Activated naive CD4-positive, alpha-beta T cell treated with anti-CD3 and anti-CD28 coated beads, Interleukin-2, amount 10 ng/mL, durations not matched to agents 7 days and 5 days (primary cell): ENCODE measurements at places on chromosomes 13 and 19.

DNA sequence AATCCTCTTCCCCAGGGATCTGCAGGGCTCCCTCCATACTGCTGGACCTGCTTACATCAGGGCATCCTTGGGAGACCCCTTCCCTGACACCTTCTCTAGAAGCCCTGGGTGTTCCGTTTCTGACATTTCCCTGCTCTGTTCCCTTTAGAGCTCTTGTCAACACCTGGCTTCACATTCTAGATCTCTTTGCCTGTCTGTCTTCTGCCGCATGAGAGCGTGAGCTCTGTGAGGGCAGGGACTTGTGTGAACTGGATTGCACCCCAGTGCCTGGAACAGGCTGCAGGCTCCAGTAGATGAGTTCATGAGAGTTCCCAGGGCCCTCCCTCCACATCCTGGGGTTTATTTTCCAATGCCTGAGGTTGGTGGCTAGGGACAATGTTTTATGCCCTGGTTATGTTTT, 651 bp downstream of the CEACAM7 start:
- DNase-seq: no peak

DNA sequence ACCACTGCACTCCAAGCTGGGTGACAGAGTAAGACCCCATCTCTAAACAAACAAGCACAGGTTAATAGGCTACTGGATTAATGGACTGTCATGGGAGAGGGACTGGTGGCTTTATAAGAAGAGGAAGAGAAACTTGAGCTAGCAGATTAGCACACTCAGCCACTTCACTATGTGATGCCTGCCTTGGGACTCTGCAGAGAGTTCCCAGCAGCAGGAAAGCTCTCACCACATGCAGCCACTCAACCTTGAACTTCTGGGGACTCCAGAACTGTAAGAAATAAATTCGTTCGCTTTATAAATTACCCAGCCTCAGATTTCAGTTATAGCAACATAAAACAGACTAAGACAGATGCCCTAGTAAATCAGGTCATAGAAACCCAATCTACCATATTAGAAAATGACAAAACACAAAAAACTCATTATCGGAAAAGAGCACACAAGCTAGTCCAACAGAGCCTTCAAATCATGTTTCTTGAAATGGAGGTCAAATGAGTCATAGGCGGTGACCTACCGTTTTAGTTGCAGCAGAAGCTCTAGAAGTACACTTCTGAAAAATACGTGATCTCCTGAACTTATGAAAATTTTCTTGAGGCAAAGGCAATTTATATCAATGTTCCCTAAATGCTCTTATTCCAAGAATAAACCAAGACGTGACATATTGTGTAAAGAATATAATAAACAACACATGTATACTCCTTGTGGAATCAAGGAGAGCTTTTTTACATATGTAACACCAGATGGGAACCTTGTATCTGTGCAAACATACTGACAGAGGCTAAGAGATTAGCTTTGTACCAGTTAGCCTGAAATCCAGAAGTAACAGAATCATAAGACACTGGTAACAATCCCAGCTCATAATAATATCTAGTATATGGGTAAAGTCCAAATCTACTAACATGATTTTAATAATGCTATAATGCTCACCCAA, 340.9 kb upstream of the SGCG start:
- DNase-seq: no peak

DNA sequence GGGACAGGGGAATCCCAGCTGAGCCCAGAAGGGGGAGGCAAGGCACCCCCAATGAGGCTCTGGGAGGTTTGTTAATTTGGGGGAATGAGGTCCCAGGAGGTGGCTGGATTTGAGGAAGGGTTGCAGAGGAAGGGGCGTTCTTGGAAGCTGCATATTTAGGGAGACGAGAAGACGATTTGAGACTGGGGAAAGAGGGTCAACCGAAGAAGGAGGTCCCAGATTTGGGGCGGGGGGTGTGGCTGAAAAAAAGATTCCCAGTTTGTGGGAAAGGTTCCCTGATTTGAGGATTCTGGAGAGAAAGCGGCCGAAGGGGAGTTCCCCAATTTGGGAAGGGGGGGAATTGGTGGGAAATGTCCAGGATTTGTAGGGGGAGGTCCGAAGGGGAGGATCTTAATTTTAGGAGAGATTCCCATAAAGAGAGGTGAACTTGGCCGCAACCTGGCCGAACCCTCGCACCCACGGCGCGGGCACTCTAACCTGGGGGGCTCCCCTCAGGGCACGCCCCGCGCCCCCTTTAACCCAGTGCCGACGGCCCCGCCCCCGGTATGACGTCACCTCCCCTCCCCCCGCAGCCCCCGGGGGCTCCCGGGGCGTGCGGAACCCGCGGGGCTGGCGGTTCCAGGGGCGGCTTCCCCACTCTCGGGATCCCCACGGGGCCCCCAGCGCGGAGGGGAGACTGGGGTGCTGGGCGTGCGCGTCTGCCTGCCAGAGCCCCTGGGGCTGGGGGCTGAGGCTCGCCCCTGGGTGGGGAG, 1.2 kb downstream of the PTPRS start:
- DNase-seq: no peak

GRCh38 chr13:55437162-55437561, 1703.6 kb upstream of the PRR20A start:
- DNase-seq: no peak

- DNase-seq: peak; percentile 40
These were observed 8.3 kb downstream of the PRAM1 start for GRCh38 chr19:8494158-8494557.

DNA sequence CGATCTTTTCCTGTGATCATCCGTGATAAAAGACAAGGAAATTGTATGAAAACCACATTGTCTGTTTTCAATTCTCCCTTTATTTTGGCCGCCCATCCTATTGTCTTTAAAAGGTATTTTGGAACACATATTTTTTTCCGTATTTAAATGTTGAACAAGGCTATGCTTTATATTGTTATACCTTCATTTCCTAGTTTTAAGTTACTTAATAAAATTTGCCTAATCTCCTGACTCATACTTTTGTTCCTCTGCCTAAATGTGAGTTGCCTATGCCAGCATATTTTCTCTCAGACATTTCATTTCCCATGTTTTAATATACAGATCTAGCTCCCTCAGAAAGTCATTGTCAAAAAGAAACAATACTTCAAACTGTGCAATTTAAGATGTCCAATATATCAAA, 104.2 kb downstream of the SLITRK6 start:
- no peak for DNase-seq

DNA sequence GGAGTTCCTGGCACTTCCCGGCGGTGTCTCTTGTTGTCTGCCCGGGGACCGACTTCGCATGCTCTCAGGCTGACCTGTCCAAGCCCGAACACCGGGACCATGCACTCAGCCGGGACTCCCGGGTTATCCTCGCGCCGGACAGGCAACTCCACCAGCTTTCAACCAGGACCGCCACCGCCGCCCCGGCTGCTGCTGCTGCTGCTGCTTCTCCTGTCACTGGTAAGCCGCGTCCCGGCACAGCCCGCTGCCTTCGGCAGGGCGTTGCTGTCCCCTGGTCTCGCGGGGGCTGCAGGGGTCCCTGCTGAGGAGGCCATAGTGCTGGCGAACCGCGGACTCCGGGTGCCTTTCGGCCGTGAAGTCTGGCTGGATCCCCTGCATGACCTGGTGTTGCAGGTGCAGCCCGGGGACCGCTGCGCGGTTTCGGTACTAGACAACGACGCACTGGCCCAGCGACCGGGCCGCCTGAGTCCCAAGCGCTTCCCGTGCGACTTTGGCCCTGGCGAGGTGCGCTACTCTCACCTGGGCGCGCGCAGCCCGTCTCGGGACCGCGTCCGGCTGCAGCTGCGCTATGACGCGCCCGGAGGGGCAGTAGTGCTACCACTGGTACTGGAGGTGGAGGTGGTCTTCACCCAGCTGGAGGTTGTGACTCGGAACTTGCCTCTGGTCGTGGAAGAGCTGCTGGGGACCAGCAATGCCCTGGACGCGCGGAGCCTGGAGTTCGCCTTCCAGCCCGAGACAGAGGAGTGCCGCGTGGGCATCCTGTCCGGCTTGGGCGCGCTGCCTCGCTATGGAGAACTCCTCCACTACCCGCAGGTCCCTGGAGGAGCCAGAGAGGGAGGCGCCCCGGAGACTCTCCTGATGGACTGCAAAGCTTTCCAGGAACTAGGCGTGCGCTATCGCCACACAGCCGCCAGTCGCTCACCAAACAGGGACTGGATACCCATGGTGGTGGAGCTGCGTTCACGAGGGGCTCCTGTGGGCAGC, 661 bp downstream of the FREM2 start:
- DNase-seq: no peak

DNA sequence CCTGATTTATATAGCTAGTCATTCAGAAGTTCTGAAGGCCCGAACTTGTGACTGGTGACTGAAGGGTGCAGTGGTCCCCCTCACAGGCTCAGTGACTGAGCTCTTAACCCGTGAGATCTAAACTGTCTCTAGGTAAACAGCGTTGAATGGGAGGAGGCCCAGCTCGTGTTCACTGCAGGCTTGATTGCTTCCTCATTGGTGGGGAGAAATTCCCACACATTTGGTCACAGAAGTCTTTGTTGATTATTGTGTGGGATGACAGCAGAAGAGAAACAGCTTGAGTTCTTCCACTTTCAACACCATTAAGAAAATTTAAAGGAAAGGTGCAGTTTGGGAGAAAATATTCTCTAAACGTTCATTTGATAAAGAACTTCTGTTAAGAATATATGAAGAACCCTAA, 1178.0 kb downstream of the UQCRFS1 start:
- no peak for DNase-seq

GRCh38 chr13:99693852-99694611, 192.8 kb downstream of the TM9SF2 start:
- DNase-seq: no peak

- DNase-seq: no peak
These were observed 6.7 kb downstream of the KCNJ14 start for GRCh38 chr19:48461982-48462655.

DNA sequence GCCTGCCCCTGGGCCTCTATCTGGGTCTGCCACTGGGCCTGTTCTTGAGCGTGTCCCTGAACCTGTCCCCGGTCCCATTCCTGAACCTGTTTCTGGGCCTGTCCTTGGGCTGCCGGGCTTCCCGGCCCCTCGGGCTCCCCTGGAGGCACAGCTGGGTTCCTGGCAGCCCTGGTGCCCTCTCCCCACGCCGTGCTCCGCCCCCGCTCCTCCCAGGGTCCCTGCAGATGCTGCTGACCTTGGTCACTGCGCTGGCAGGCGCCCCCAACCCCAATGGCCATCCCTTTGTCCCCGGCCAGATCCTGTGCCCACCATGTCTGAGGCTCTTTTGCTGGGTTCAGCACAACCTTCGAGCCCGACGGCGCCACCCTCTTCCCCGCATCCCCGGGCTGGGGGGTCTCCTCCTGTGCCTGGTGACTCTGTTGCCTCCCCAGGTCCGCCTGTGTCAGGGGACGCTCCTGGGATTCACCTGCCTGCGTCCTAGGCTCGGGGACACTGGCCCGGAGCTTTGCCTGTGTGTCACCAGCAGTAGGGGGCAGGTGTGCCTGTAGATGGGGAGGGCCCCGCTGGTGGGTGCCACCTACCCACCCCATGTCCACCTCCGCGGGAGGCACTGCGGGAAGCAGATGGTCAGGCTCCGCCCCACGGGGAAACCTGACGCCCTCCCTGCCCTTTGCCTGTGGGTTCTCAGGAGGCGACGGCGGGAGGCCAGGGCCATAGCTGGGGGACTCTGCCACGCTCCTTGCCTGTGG, 41.0 kb upstream of the GRTP1 start:
- peak; percentile 12 for DNase-seq

DNA sequence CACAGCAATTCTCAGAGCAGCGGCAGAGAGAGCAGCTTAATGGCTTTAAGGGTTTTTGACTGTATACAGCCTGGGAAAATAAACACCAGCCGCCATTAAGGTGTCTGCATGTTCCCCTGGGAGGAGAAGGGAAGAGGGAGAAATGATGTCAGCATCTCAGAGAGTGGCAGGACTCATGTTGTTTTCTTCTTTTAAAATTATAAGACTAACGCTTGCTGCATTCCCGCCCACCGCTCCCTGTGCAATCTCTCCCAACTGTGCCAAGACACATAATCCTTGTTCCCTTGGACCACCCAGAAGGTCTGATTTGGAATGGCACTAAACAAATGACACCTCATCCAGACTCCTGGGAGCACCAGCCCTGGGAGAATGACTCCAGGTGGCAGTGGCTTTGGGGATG, 27.7 kb upstream of the FAM216B start:
- DNase-seq: no peak

DNA sequence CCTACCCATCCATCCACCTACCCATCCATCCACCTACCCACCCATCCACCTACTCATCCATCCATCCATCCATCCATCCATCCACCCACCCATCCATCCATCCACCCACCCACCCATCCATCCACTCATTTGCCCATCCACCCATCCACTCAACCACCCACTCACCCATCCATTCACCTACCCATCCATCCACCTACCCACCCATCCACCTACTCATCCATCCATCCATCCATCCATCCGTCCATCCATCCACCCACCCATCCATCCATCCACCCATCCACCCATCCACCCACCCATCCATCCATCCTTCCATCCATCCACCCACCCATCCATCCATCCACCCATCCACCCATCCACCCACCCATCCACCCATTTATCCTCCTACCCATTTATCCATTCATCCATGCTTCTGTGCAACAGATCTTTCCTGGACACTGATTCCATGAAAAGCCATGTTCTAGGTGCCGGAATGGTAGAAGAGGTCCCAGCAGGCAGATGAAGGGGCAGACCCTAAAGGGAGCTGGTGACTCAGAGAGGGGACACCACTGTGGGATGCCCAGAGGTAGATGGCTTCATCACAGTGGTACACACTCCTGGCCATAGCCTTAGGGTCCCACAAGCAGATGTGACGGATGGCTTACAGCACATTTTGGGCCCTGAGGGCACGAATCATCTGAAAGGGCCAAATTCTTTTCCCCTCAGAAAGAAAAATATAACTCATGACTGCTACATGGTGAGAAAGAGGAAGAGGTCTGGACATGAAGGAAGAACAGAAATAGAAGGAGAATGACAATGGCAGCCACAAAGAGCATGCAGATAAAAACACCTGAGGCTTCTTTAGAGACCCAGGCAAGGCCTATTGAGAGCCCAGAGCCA, 76.0 kb downstream of the KCTD15 start:
- no peak for DNase-seq

DNA sequence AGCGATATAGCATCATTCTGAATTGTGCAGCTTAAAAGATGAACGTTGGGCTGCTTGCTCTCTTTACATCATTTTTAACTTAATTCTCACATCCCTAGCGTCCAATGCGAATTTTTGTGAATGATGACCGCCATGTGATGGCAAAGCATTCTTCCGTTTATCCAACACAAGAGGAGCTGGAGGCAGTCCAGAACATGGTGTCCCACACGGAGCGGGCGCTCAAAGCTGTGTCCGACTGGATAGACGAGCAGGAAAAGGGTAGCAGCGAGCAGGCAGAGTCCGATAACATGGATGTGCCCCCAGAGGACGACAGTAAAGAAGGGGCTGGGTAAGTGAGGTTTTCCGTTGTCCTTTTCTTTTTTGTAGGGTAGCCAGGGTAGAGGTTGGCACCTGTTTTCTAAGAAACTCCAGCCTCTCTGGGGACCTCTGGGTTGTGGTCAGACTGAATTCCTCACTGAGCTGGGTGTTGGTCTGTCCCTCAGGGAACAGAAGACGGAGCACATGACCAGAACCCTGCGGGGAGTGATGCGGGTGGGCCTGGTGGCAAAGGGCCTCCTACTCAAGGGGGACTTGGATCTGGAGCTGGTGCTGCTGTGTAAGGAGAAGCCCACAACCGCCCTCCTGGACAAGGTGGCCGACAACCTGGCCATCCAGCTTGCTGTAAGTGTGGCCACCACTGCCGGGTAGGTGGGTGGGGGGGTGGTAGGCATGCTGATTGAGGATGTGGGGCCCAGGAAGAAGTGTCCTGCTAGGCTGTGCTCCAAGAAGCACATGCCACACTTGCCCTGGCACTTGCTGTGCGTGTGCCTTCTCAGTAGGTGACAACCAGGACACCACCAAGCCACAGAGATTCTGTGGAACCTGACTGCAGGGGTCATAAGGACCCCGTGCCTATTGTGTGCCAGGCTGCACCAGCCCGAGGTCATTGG, 17.0 kb downstream of the ILF3 start:
- no peak for DNase-seq

- peak; percentile 72 for DNase-seq
These were observed 17.8 kb upstream of the ADGRE5 start for GRCh38 chr19:14363183-14364097.
